ENCODE measurements at places on chromosomes 13 and 19.

GRCh38 chr13:85806553-85807175 is 7.4 kb upstream of the SLITRK6 start:
- no peak for DNase-seq

DNA sequence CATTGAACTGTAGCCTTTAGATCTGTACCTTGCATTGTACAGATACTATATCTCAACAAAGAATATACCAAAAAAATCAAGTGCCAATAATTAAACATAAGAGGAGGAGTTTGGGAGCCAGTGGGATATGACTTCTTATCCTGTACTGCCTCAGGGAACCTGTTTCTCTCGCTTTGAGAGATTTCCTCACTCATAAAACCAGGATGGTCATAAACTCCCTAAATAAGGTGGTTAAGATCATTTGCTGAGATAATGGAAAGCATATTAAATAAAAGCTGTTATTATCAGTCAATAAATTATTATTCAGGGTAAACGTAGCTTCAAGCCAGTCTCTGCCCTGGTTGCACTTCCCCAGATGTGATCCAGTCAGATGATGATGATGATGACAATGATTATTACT is 17.0 kb downstream of the OPA3 start:
- DNase-seq = no peak

GRCh38 chr19:18253716-18254115 is 20.5 kb downstream of the IQCN start:
- no peak for DNase-seq

DNA sequence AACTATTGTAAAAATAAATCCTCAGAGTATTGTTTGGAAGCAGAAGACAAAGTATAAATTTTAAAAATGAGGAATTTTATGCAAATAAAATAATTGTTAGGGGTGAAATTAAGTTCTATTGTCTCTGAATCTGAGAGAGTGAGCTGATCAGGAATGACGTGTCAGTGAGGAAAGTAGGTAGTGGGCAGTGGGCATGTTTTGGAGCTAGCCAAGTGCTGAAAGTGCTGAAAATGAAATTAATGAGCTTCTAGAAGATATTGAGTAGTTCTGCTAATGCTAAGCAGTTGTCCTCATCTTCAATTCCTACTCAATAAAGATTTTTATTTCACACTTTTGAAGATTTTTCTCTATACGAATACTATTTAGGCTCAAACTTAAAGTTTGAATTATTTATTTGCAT is 1167.8 kb upstream of the PCDH20 start:
- DNase-seq = no peak

DNA sequence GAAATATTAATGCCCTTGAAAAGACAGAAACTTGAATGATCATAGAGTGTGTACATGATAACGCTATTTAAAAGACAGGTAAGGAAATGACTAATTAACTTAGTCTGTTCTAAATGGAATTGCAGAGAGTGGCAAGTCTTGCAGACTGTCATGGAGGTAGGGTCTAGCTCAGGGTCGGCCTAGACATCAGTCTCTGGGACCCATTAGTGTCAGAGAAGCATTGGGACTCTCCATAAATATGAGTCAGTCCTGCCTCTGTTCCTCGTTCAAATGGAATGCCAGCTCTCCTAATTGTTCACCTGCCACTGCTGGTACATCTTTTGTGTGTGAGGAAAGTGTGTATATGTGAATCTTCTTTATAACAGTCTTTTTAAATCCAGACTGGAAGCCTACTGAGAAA is 28.0 kb downstream of the PCDH20 start:
- no peak for DNase-seq

DNA sequence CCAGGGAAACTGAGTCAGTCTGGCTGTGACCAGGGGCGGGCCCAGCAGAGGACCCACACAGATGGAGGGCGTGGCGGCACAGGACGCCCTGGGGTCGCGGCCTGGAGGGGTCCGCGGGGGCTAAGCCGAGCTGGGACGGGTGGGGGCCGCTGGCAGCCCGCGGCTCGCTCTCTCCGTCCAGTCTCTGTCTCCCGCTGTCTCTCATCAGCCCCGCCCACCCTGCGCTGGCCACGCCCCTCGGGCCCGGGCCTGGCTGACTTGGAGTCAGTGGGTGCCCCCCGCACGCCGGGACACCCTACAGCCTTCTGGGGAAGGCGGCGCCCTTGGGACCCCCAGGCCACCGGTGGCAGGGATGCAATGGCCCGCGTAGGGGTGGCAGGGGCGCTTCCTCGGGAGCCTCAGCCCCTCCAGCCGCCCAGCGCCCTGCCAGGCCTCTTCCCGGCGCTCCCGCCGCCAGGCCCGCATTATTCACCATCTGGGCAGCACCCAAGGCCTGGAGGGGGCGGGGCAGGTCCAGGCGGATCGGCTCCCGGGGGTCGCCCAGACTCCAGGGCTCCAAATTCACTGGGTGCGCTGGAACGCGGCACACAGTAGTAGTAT is at the start of gene TBXA2R:
TSS of gene TBXA2R (minus strand) at position 186 of the 600 bp plus-strand sequence. CDS start 6,241 bp downstream, outside the sequence.
- no peak for DNase-seq

DNA sequence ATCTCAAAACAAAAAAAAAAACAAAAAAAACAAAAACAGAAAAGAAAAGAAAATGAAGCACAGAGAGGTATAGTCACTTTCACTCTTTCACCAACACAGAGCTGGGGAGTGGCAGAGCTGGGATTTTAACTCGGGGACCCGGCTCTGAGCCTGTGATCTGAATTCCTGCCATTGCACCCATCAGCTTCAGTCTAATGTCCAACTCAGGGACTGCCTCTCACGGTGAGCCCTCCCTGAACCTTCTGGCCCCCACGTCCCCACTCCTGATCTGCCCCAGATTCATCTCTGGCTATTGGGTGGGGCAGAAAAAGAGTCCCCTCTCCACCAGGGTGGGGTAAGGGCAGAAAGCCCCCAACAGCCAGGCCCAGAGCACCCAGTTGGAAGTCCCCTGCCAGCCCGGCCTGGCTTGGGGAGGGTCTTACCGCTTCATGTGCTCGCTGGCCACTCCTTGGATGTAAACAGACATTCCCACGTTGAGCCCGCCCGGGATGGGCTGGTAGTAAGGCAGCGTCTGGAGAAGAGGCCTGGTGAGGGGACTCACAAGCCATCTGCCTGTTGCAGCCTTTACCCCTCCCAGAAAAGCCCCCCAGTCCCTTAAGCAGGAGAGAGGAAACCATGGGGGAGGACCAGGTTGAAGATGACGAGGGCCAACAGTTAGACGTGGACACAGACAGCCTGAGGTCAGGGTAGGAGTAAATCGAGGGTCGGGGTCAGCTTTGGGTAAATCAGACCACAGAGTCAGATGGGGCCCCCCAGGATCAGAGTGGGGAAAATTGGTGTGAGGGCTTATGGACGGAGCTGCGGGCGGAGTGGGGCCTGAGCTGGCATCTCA is 520 bp downstream of the LGALS4 start:
- no peak for DNase-seq

DNA sequence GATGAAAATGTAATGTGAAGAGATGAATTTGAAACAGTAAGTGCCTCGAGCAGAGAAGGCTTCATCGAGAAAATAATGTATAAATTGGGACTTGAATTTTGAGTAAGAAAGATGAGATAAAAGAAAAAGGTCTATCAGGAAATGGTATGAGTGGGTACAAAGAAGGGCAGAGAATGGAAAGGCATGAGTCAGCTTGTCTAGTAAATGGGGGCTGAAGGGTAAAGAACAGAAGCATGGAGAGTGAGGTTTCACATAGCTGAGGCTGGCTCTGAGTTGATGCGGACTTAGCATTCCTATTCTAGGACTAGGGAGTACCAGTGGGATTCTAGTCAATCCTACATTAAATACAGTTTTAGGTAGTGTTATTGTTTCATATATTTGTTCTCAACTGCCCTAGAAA is 85.8 kb downstream of the ZC3H13 start:
- no peak for DNase-seq

- no peak for DNase-seq
These were observed 14.9 kb upstream of the IL4I1 start for GRCh38 chr19:49911381-49912145.

DNA sequence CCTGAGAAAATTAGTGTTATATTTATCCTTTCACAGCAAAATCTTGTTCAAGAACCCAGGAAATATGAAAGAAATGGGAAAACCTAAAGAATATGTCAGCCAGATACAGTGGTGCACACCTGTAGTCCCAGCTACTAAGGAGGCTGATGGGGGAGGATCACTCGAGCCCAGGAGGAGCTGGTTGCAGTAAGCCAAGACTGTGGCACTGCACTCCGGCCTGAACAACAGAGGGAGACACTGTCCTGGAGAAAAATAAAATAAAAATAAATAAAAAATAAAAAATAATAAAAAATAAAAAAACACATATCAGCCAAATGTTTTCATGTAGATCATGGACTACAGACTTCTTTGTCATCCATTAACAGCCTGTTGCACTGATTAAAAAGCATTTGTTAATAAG is 244.8 kb upstream of the KLHL1 start:
- DNase-seq = no peak

- no peak for DNase-seq
These were observed 34.1 kb upstream of the GAS6 start for GRCh38 chr13:113897966-113898365.

- DNase-seq = no peak
These were observed 373.0 kb downstream of the COG6 start for GRCh38 chr13:40028446-40028845.

GRCh38 chr13:50082426-50083281 is 67.4 kb downstream of the KCNRG start:
- DNase-seq = peak; percentile 45

DNA sequence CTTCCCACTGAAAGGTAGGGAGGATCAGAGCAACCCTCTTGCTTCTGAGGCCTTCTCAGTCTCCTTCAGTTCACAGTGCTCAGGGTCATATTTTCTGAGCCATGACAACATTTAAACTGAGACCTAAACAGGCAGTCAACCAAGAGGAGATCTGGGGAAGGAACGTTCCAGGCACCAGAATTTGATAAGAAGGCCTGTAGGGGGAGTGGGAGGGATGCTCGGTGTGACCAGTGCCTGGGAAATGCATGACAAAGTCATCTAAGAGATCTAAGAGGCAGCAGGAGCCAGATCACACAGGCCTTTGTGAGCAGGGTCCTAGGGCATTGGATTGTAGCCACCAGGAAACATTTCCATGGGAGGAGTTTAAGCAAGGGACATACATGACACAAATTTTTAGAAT is 71.6 kb downstream of the SHISA2 start:
- no peak for DNase-seq

GRCh38 chr19:3153286-3154230 is 17.7 kb downstream of the GNA15 start:
- no peak for DNase-seq

- DNase-seq = no peak
These were observed 54.5 kb downstream of the RASA3 start for GRCh38 chr13:114077933-114078325.

DNA sequence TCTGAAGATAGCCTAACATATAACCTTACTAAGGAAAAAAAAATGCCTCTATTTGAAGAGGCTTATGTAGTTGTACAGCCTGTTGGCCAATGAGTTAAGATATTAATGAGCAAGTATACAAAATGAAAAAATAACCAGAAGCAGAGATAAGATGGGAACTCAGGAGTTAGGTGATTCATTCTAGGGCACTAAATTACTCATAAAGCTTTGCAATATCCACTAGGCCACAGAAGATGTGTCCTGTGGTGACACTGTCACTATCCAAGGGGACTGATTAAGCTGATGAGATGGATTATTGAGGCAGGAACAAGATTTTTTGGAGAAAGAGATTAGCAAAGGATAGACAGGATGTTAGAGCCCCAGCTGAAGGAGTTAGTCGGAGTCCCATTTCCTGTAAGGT is 99.6 kb downstream of the LIG4 start:
- no peak for DNase-seq

DNA sequence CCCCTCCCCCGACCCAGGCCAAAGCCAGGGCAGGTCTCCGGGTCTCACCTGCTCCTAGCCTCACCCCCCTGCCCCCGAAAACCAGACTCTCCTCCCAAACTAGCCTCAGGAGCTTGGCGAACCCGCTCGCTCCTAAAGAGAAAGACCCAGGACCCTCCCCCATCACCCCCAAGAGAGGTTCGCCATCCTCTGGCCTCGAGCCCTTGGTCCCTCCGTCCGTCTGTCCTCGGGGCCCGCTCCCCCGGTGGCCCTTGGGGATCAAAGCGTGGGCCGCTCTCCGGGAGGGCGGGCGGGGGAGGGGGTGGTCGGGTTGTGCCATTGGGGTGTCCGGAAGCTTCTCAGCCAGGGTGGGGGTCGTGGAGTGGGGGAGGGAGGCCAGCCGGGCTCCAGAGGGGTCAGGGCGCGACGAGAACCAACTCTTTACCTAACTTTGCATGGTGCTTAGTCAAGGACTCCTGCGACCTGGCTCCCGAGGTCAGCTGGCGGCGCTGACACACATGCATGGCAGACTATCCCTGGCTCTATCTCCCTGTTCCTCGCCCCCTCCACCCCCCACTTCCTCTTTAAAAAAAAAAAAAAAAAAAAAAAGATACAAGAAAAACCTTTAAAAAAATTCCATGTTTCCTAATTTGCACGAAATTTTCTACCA is 15.6 kb downstream of the SMIM24 start:
- DNase-seq = no peak

GRCh38 chr19:33486936-33487811 is 34.4 kb downstream of the PEPD start:
- no peak for DNase-seq

DNA sequence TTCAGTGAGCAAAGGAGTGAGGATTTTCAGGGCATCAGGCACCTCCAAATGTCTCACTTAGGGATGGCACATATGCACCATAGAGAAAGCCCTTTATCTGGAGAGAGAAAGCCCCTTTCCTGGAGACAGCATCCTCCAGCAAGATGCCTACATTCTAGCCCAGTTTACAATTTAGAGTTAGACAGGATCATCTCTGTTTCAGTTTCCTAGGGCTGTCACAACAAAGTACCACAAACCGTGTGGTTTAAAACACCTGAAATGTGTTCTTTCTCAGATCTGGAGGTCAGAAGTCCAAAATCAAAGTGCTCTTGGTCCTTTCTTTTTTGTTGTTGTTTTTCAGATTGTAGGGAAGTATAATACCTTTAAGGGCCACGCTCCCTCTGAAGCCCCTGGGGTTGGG is 61.8 kb downstream of the MBNL2 start:
- DNase-seq = no peak

DNA sequence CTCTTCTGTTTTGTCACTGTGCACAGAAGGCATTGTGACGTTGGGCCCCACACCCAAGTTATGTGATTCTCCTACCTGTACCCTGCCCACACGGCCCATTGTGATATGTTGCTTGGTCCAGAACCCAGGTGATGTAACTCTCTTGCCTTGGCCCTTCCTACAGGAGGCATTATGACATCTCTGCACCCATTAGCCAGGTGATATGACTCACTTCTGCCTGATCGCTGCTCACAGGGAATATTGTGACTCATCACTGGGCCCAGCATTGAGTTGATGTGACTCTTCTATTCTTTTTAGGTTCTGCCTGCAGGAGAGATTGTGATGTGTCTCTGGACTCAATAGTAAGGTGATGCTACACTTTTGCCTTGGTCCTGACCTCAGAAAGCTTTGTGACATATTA is 65.4 kb upstream of the ZNF91 start:
- DNase-seq = no peak

- no peak for DNase-seq
These were observed 6.9 kb upstream of the CDK8 start for GRCh38 chr13:26247011-26247410.

GRCh38 chr13:100394005-100394695 is 194.4 kb downstream of the GGACT start:
- DNase-seq = no peak

- no peak for DNase-seq
These were observed 15.5 kb downstream of the DPP9 start for GRCh38 chr19:4707956-4708650.
